Camera-type eye (tissue), 1 donor: ENCODE measurements at places on chromosomes 2 and 18. TPM values are rescaled to one million over a fixed set of nuclear protein-coding genes. Genes with fewer than 3 reads are reported as not detected.

Gene RAD51AP2
- 0.27 TPM for total RNA-seq

Gene NYAP2
- total RNA-seq: 8.2 TPM

Gene GATA6
- 0.88 TPM for total RNA-seq

Gene MAP3K19
- total RNA-seq: 0.11 TPM

Gene ZNF385B
- 30.8 TPM for total RNA-seq

Gene IL36B
- not detected for total RNA-seq

Gene SPRED2
- 19.0 TPM for total RNA-seq
